IPS DF 6.9 (cell line): ENCODE measurements at places on chromosomes 5 and 9.

DNA sequence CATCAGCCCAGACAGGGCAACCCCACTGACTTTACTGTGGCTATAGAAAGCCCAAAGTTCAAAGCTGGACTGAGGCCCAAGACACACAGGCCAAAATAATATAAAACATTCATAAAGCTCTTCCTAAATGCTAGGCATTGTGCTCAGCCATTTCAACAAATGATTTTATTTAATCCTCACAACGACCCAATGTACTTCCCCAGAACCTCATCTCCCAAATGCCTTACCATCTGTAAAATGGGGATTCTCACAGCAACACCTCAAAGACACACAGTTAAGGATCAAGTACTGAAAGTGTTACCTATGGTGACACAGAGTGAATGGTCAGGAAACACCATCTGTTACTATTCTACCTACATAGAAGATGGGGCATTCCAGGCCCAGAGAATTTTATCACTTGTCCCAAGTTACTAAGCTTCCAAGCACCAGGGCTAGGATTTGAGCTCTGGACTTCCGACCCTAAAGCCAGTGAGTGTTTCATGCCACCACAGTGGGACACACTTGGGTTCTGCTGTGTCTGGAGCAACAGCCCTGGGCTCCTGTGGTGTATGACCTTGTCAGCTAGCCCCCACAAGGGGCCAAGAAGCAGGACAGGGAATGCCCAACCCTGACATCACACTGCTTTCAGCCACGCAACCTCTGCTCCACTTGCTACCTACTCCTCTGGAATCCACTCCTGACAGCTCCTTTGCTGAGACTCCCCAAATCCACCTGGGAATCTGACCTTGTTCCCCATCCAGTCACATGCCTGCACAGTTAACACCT is 15.1 kb downstream of the SHB start:
- no peak for DNase-seq
- H3K4me1 ChIP-seq, result peaks cover 4% of the 10 kb centered on the region; the same call in 1 of the 2 replicates

DNA sequence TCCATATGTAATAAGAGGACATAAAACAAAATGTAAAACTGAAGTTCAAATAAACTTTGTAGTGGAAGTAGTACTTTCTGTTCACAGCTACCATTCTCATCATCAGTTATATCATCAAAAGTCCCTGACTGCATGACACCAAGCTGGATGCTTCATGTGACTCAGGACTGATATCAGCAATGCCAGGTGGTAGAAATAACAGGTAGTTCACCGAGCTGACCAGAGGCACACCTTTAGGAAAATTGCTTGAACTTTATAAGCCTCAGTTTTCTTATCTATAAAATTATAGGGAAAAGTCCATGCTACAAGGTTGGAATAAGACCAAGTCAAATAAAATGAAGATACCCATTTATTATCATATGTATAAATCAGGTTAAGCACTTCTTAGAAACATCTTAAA is 124.9 kb upstream of the PTGER4 start:
- H3K36me3 ChIP-seq, result no peaks in the 10 kb centered on the region
- DNase-seq, result no peak
- H3K4me3 ChIP-seq, result no peak overlapping the region
- no peaks in the 10 kb centered on the region for H3K27me3 ChIP-seq
- no peaks in the 10 kb centered on the region; the same call in 1 of the 2 replicates for H3K4me1 ChIP-seq

GRCh38 chr5:44711901-44712300 is 96.8 kb upstream of the MRPS30 start:
- H3K4me1 ChIP-seq, result no peaks in the 10 kb centered on the region
- H3K27me3 ChIP-seq, result no peaks in the 10 kb centered on the region
- DNase-seq, result no peak
- H3K4me3 ChIP-seq, result no peak overlapping the region

DNA sequence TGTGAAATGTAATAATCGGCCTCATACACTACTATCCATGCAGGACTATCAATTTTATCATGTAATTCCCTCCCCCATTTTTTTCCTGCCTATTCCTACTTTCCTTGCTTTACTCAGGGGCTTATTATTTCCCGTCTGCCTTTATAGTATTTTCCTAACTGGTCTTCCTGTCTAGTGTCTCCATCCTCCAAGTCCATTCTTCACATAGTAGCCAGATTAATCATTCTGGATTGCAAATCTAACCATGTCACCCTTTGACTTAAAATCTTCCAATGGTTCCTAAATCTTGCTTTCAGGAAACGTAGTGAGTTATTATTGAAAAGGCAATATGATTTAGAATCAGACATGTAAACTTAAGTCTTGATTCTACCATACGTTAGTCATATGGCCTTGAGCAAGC is 307.4 kb upstream of the HAPLN1 start:
- DNase-seq, result no peak
- no peak overlapping the region for H3K4me3 ChIP-seq
- no peaks in the 10 kb centered on the region for H3K27me3 ChIP-seq
- H3K27ac ChIP-seq, result no peak overlapping the region
- no peaks in the 10 kb centered on the region for H3K4me1 ChIP-seq
